Stimulated activated CD8-positive, alpha-beta memory T cell treated with anti-CD3 and anti-CD28 coated beads, Interleukin-4, amount 100 ng/mL, for 4 hours (primary cell): ENCODE measurements at places on chromosomes 4 and X.

DNA sequence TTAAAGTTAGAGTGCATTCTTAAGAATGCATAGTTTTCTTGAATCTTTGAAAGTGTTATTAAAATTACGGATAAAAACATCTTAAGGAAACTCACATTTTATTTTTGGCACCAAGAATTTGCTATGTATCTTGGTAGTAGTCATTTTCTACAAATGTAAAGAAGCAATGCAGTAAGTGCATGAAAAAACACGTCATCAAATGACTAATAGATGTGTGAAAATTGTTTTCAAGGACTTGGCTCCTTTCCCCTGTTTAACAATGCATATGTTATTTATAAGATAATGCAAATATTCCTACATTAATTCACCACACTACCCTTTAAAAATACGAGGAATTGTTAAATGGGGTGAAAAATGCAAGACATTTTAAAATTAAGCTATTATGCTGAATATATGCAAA, 461.2 kb upstream of the PCDH7 start:
- DNase-seq, result no peak

GRCh38 chr4:155908187-155909139, 5.0 kb downstream of the TDO2 start:
- no peak for DNase-seq

DNA sequence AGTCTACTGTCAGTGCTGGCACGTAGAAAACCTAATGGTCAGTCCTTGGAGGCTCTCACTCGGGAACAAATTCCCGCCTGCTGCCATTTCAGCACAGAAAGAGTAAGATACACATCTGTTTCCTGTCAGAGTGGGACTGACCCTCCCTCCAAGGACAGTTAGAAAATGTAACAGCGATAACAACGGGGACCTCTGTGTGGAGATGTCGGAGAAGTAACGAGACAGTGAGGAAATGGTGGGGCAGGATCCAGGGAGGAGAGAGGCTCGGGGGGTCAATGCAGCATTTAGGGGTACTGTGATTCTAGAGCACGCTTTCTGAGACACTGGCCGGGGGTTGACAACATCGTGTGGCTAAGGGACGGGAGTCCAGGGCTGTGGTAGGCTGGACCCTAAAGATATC, 36.0 kb upstream of the SORCS2 start:
- DNase-seq, result no peak

DNA sequence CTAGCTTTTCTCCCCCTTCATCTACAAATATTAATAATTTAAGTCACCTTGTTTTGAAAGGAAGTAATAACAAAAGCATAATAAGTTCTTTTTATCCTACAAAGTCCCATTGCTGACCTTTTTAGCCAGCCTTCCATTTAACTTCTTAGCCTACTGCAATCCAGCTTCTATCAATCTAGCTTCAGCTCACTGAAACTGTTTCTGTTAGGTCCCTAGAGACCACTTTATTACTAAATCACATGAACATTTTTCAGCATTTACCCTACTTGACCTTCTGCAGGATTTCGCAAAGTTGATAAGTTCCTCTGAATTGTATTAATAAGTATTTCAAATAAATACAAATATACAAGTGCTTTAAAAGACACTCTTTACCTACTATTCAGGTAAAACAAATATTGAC, 186.5 kb downstream of the ANTXR2 start:
- no peak for DNase-seq

DNA sequence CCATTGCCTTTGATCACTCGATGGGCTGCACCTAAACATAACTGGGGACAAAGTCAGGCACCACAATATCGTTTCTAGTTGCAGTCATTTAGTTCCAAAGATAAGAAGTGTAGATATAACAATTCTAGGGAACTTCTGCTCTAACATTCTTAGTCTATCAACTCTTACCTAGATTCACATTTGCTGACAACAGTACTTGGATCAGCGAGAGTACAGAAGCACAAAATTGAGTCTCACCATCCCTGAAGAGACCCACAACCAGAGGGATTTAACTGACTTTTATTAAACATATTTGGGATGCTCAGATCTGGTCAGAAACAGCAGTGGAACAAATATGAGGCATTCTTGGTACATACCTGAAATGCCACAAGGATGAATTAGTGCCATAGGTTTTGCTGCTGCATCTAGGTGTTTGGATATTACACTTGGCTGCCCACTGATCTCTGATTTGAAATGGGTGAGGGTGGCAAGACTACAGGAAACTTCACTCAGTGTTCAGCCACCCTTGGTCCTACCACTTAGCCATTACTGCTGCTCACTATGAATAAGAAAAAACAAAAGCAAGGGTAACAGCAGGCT, 28.9 kb upstream of the HUWE1 start:
- DNase-seq, result no peak

DNA sequence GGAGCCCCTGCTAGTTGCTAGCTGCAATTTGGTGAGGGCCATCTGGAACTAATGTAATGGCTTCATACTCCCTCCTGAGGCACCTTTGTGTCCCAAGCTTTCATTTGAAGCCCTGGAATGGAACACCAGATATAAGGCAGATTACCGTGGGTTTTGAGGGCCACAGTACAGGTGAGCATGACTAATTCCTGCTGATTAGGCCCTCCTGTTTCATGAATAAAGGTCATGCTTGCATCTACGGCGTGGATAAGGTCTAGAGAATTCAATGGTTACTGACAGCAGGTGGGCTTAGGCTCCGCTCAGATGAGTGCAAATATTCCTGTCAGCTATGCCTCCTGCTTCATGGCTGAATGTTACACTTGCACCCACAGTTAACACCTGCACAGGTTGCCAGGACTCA, 495.4 kb downstream of the NAP1L3 start:
- no peak for DNase-seq

GRCh38 chrX:40761762-40762161, 26.4 kb upstream of the MED14 start:
- DNase-seq, result no peak

GRCh38 chr4:60129740-60130139, 1070.4 kb upstream of the ADGRL3 start:
- DNase-seq, result no peak

DNA sequence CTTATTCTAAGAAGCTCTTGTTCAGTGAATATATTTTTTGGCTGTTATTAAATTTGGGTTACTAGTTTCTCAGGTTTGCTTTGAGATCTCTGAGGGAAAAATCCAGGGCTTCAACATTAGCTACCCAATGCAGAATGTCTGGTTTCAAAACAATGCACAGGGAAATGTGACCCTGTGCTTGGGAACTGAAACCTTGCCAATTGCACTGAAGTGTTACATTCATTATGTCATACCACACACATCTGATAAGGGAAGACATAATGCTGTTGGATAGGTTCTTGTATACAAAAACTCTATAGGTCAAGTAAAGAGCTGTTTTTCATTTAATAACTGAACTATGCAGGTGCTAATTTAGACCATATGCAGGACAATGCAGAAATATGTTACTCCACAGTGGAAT, 345.3 kb upstream of the BMP3 start:
- DNase-seq, result no peak

DNA sequence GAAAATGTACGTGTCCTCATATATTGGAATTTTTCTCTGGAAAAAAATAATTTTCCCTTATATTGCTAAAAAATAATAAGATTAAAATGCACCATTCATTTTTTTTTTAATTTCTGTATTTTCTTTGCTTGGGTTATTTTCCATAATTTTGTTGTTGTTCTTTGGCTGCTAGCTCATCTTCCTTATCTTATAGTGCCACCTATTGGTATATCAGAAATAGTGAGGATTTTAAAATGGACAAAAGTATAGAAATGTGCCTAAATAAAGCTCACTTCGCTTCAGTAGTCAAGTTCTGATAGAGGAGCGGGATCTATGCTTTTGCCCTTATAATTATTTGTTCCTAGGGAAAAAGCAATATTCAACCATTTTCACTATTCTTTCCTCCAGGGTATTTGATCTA, 134.8 kb downstream of the NAP1L3 start:
- no peak for DNase-seq

DNA sequence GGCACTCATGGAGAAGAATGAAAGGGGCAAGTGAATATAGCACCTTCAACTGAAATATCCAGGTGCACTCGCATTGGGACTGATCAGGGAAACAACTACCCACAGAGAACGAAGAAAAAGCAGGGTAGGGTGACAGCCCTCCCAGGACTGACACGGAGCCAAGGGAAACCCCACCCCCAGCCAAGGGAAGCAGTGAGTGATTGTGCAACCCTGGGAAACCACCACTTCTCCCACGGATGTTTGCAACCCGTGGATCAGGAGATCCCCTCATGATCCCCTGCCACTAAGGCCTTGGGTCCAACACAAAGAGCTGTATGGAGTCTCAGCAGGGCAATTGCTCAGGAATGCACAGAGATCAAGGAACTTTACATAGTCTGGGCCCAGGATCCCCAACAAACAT, 158.5 kb upstream of the HCCS start:
- no peak for DNase-seq

DNA sequence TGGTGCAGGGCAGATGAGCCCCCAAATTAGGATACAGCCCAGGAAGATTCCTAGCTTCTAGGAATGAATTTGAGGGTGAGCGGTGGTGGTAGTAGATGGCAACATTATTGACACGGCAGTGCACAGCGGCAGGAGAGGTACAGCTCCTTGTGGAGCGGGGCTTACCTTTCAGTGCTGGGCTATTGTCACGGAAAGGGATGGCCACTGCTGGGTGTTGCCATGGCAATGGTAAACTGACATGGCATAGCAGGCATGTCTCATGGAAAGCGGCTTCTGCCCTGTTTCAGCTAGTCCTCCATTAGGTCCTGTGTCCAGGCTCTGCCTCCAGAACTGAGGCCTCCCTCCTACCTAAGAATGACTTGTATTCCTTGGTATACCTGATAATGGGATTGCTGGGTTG, 81.8 kb upstream of the WDR1 start:
- no peak for DNase-seq

- DNase-seq, result no peak
Measured at GRCh38 chr4:41327770-41328169, 71.0 kb downstream of the UCHL1 start.

GRCh38 chr4:134465417-134465816, 263.8 kb upstream of the PABPC4L start:
- DNase-seq, result no peak

DNA sequence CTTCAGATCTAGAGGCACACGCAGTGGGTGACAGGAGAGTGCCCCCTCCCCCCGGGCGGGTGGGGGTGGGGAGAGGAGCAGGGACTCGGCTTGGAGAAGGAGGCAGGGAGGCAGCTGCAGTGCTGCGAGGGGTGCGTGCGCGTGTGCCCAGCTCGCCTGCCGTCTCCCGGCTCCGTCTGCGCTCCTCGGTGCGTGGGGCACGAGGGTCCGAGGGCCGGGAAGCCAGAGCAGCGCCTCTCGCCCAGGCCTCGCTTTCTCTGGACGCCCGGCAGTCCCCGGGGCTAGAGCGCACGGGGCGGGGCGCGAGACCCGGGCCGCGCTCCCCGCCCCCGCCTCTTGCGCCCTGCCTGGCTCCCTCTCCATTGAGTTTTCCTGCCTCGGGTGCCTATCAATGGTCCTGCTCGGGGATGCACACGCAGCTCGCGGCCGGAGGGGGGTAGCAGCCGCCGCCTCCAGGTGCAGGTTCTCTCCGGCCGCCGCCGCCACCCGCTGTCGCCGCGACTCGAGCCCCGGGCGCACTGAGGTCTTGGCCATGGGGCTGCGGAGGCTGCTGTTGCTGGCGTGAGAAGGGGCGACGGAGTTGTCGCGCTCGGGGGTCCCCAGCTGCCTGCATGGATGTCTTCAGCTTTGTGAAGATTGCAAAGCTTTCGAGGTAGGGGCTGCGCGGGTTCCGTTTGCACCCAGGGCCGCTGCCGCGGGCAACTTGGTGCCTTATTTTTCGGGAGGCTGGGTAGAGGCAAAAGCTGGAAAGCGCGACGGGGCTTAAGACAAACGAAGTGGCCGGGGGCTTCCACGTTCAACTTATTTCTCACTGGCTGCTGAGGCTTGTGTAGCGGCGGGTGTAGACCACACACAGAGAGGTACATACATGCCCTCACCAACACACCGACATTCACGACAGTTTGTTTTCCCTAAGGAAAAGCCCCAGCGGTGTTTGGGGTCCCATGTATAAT, at the start of gene FRMPD4:
FRMPD4 (plus strand) TSS at position 113 of the 953 bp plus-strand sequence; CDS start at position 612, 499 bp downstream.
- DNase-seq, result no peak

DNA sequence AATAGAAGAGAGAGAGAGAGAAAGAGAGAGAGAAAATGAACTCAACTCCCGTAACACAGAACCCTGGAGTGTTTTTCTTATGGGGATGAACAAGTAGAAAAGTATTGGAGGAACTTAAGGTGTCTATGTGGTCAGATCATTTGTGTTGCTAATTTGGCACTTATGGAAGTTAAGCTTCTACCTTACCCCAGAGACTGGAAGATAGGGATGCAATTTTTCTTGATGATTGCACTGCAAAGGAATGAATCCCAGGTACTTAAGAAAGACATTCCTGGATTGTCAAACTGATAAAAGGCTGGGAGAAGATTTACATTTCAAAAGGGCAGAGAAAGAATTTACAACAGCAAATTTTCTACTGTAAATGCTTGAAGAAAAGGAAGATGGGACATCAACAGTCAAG, 57.2 kb downstream of the MAP9 start:
- no peak for DNase-seq

DNA sequence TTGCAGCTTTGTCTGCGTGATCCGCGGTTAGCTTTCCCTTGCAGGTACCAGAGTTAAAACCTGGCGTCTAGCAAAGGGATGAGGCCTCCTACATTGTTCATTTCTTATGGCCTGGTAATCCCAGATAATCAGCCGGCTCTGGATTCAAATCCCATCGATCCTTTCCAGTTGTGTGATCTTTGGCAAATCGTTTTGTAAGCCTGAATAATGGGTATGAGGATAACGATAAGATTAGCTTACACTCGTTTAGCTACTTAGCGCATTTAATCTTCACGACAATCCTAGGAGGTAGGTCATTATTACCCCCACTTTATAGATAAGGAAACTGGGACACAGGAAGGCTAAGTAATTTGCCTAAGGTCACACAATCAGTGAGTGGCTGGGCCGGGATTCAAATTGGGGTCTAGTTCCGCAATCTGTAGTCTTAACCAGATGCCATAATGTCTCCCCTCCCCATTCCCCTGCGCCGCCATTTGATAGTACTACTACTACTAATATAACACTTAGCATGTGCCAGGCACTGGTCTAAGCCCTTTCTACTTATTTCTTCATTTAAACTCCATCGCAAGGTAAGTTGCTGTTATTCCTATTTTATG, 1.7 kb upstream of the UBA1 start:
- no peak for DNase-seq

DNA sequence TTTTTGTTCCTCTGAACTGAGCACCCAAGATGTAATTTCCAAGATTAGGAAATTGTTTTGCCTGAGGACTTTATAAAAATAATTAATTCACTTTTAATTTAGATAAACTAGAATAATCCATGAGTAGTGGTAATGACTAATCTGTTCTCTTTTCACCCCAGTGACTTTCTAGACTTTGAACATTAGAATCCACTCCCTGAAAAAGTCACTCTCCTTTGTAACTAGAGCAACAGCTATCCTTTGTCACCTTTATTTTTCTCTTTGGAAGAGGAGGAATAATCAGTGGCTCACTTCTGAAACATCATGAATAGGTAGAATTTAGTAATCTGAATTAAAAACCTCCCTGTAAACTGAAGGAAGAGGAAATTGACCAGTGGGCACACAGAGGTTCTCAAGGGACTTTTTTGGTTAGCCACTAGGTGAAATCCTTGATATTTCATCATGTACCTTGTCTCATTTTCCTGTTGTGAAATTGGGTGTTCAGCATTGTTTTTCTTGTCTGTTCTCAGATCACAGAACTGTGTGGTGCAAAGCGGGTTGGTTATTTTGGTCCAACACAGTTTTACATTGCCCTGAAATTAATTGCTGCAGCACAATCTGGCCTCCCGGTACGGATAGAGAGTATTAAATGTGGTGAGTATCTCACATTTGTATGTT, 59.4 kb downstream of the REPS2 start:
- DNase-seq, result no peak
